T follicular helper cell (primary cell): ENCODE measurements at places on chromosomes 12 and 14.

GRCh38 chr14:73244541-73245290, 7.4 kb downstream of the PAPLN start:
- DNase-seq: no peak

- DNase-seq: no peak
These were observed 23.4 kb downstream of the FBXO34 start for GRCh38 chr14:55294603-55295002.

- no peak for DNase-seq
These were observed 18.5 kb upstream of the PMCH start for GRCh38 chr12:102215992-102216691.

GRCh38 chr14:77485901-77486678, 12.5 kb downstream of the ISM2 start:
- DNase-seq: no peak

- DNase-seq: no peak
These were observed 179.6 kb upstream of the NUDT4 start for GRCh38 chr12:93198086-93198485.

DNA sequence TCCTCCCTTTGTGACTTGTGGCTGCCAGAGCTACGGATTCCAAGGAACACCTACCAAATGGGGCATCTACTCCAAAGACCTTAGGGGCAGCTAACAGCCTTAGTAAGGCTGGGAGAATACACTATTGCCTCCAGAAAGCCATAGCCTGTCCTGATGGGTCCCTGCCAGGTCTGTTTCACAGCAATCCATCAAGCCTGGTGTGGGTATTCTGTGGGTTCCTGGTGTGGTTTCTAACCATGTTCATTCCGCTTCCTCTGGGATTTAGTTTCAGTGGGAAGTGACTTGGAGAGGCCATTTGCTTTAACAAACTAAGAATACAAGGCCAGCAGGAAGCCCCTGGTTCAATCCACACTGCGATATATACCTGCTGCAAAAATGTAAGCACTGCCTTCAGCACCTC, 220.5 kb downstream of the FOXN3 start:
- DNase-seq: no peak

GRCh38 chr12:119393677-119394076, 59.1 kb downstream of the CCDC60 start:
- no peak for DNase-seq

GRCh38 chr14:100715803-100716202, 10.9 kb upstream of the DLK1 start:
- DNase-seq: no peak

DNA sequence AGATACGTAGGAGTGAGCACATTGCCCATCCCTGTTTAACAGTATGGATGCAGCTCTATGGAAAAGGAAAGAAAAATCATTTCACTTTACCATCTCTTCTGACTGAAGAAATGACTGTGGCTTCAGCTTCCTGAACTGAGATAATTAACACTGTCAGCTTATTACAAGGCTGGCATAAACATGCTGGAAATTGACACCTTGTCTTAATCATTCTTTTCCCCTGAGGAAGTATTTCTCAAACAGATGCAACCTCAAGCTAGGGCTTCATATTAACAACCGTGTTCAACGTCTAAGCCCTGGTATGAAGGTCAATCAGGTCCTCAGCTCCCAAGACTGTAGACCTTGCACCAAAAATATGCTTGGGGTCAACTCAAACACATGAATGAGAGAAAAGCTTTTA, 25.0 kb downstream of the RERG start:
- no peak for DNase-seq

DNA sequence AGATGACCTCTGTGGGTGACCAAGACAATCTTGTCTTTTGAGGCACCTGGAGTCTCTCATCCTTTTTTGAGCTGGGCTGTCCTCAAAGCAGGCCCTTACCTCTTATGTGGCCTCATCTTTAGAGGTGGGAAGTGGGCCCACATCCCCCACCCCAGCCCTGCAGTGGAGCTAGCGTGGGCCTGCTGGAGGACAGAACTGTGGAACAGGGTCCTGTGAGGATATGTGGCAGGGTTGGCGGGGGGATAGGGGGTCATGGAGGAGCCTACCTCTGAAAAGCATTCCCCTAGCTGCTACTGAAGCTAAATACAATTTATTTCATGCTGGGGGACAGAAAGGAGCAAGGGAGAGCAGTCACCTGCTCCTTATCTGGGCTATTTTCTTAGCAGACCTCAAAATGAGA, 457 bp upstream of the GPD1 start:
- DNase-seq: no peak

DNA sequence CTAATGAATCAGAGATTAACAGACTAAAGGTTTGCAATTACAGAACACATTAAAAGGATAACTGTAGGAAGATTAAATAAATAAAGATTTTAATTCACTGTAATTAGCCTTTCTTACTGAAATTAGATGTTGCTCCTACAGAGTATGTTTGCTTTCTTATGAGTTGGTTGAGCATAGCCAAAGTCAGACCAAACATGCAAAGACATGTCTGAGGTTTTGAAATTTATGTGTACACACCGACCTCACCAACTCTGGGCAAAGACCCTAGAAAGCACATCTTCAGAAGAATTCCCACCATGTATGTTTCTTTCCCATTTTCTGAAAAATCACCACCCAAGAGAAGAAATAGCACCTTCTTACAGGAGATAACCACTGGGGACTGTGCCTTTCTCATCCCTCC, 159.2 kb downstream of the PAX9 start:
- no peak for DNase-seq

DNA sequence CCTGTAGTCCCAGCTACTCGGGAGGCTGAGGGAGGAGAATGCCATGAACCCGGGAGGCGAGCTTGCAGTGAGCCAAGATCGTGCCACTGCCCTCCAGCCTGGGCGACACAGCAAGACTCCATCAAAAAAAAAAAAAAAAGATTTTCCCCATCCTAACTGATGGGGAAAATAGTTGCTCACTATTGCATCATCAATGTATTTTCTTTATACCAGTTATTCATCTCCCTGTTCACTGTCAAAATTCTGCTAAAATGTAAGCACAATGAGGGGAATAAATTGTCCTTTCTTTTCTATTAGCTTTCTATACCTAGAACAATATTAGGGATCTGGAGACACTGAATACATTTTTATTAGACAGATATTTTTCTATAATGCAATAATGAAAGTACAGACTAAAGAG, 561.3 kb downstream of the CCER1 start:
- no peak for DNase-seq

DNA sequence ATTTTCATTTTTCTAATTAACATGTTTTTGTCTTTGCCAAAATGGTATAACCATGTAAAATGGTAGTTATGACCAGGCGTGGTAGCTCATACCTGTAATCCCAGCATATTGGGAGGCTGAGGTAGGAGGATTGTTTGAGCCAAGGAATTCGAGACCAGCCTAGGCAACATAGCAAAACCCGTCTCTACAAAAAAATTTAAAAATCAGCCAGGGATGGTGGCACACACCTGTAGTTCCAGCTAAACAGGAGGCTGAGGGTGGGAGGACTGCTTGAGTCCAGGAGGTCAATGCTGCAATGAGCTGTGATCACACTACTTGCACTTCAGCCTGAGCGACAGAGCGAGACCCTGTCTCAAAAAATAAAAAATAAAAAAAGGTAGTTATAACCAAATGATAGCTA, 23.1 kb downstream of the PPTC7 start:
- no peak for DNase-seq

GRCh38 chr12:4311776-4312175, 9.2 kb upstream of the TIGAR start:
- no peak for DNase-seq

DNA sequence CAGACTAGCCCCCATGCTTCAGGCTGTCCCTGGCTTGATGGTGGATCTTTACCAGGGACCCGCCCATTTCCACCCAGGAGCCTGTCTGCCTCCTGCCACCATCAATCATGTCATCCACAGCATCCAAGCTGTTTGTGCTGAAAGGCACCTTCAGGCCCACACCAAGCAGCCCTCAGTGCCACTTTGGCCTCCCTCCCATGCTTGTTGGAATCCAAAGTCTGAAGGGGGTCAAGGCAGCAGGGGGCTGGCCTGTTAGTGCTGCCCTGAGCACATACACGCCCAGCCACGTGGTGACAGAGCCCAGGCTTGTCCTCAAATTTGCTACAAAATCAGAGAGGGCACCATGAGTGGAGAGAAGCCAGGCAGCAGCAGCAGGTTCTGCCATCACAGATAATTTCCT, 1146.8 kb downstream of the FSCB start:
- no peak for DNase-seq

DNA sequence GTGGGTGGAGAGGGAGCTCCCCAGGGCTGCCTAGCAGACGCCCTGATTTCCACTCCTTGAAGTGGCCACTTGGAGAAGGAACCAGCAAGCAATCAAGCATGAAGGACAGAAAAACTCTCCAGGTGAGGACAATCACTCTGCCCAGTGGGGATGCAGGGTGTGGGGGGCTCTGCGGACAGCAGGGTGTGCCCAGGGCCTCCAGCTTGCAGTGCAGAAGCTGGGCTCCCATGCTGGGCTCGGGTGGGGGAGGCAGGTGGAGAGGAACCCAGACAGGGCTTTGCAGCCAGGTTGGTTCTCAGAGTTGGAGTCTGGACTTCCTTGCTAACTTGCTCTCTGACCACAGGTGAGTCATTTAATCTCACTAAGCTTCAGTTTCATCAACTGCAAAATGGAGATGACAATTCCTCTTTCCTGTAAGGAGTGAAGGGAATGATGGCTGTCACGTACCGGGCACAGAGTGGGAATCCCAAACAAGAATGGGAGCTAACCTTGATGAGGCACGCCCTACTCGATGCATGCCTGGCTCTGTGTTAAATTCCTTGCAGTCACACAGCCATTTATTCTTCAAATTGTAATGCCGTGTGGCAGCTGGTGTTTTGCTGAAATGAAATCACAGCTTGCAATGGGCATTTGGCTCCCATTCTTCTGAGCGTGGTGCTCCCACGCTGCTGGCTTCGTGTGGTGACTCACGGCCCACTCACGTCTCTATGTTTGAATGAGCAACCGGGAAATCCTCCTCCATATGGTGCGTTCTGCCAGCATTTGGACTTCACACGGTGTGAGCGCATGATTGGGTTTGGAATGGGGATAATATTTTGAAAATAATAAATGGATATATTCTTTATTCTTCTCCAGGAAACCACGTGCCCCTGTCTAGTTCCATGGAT, 75.2 kb downstream of the PRIMA1 start:
- no peak for DNase-seq

DNA sequence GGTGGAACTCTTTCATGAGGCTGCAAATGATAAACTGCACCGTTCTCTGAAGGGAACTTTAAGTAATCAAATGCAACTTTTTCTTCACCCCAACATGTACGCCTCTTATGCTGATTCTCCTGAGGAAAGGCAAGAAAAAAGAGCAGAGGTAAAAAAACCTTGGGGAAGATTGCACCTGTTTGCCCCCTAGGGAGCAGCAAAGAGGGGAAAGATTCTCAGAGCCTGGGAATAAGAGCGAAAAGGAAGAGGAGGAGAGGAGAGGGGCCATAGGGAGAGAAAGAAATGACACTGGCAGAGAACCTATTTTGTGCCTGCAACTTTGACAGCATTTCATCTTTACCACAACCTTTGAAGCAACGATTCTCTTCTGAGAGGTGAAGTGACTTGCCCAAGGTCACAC, 254.6 kb downstream of the KSR2 start:
- DNase-seq: no peak

- DNase-seq: no peak
These were observed 4.3 kb downstream of the TTC6 start for GRCh38 chr14:37599507-37600368.

DNA sequence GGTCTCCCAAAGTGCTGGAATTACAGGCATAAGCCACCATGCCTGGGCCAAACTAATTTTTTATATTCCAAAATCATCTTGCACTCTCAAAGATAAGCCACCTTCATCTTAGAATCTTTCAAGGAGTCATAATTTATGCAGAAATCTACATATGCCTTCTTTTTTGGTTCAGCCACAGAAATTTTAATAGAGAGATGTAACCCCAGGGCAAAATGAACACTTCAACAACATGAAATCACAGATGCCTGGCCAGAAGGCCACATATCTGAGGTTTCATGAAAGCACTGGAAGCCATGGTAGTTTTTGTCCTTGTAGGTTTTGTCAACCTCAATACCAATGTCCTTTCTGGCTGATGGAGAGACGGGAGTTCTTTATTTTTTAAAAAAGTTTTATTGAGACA, 9.8 kb downstream of the SUPT16H start:
- no peak for DNase-seq

GRCh38 chr14:102451064-102451352, 58.6 kb downstream of the ANKRD9 start:
- no peak for DNase-seq

DNA sequence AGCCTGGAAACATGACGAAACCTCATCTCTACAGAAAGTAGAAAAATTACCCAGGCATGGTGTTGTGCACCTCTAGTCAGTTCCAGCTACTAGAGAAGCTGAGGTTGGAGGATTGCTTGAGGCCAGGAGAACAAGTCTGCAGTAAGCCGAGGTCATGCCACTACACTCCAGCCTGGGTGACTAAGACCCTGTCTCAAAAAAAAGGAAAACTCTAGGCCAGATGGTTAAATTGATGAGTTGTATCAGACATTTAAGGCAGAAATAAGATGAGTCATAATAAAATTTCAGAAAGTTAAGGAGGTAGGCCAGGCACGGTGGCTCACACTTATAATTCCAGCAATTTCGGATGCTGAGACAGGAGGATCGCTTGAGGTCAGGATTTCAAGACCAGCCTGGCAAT, 10.7 kb downstream of the EIF2S1 start:
- no peak for DNase-seq

DNA sequence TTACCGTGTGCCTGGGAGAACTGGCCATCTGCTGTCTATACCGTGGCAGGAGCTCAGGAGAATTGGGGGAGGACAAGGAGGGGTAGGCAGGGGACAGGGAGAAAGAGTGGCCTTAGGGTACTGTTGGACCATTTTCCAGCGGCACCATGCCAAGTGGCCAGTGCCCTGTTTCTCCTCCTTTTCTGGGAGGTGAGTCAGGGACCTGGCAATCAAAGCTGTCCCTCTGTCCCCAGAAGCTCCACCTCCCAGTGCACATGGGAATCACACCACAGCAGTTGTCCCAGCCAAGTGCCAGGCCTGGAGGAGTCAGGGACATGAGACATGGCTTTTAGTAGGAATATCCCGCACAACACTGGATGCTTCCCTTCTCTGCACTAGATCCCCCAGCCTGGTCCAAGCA, 118.0 kb downstream of the GCH1 start:
- no peak for DNase-seq

GRCh38 chr12:68397566-68398158, 65.5 kb upstream of the MDM1 start:
- DNase-seq: no peak
